Left ventricle myocardium superior (tissue), 1 donor: ENCODE measurements at places on chromosomes 6 and 20. TPM values are rescaled to one million over a fixed set of nuclear protein-coding genes. Genes with fewer than 3 reads are reported as not detected.

FKBP1C gene
- total RNA-seq = 0.77 TPM

SLC26A8 gene
- not detected for total RNA-seq

DOP1A gene
- 17.7 TPM for total RNA-seq

SPATS1 gene
- total RNA-seq = not detected

CD24 gene
- total RNA-seq = 0.99 TPM

ARMC2 gene
- total RNA-seq = 11.5 TPM

TFAP2A gene
- total RNA-seq = 0.97 TPM

TMC2 gene
- 0.10 TPM for total RNA-seq

DUSP15 gene
- total RNA-seq = 4.0 TPM

MOXD1 gene
- 3.5 TPM for total RNA-seq

PDYN gene
- total RNA-seq = not detected

FNDC11 gene
- 0.15 TPM for total RNA-seq
